ENCODE measurements at places on chromosomes 1 and 21.

- no peak for DNase-seq
Observed at GRCh38 chr1:228284148-228284495, 76.3 kb downstream of the OBSCN start.

DNA sequence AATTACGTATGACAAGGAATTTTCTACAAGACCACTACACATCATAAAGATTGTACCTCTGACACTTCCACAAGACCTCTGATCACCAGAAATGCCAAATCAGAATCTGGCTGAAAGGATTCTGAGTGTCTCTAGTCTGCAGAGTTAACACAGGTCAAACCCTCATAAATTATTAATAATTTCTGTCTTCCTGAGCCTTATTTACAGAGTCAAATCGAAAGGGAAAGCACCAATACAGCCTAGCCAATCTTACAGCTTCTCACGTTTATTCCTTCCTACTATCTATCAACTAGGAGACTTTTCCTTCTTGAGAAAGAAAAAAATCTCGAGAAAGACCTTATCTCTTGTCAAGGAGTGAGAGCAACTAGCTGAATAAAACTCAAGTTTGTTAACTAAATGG is 2151.6 kb downstream of the MRPL39 start:
- DNase-seq = no peak

GRCh38 chr1:213687832-213688231 is 299.9 kb upstream of the PROX1 start:
- no peak for DNase-seq

GRCh38 chr1:166133276-166133841 is 33.4 kb downstream of the FAM78B start:
- DNase-seq = no peak

DNA sequence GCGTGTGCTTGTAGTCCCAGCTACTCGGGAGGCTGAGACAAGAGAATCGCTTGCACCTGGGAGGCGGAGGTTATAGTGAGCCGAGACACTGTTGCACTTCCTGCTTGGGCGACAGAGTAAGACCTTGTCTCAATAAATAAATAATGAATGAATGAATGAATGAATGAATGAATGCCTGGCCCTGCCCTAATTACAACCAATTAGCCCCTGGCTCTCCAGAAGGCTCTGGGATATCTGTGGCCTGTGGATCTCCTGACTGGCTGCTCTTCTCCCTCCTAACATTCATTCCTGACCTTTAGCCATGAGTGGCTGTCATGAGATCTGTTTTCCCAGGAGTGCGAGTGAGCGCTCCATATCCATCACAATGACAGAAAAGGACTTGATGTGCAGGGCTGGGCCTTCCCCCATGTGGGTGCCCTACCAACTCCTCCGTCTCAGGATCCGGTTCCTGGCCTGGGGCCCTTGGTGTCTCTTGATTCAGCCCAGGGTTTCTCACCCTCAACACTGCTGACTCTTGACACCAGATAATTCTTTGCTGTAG is 243.6 kb upstream of the TMEM51 start:
- DNase-seq = no peak

DNA sequence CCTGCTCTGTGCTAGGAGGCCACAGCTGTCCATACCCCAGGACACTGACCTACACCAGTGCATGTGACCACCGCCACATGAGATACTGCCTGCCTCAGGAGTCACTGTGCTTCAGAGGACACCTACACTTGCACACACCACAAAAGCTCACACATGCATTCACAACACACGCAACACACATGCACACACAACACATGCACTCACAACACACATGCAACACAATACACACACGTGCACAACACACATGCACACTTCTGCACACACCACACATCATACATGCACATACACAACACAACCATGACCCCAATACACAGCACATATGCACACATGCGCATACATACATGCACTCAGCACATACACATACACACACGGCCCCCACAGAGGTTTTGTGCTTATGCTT is 28.7 kb upstream of the BACE2 start:
- no peak for DNase-seq

GRCh38 chr1:7374563-7375160 is 396.4 kb upstream of the VAMP3 start:
- no peak for DNase-seq

DNA sequence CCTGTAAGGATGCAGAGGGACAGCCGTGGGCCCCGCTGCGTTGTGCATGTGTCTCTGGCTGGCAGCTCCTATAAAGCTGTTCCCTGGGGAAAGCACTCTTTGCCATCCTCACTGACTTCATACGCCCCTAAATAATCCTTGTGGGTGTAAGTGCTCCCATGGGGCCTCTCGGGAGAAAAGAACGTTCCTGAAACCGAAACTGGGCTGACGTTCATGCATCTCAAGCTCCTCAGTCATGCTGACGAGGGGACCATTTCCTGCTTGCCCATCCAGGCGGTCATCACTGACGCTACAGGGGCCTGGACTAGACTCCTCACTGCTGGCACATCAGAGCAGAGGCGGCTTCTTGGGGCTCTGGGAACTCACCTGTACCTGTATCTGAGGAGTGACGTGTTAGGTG is 73.1 kb upstream of the USP24 start:
- peak; percentile 17 for DNase-seq

DNA sequence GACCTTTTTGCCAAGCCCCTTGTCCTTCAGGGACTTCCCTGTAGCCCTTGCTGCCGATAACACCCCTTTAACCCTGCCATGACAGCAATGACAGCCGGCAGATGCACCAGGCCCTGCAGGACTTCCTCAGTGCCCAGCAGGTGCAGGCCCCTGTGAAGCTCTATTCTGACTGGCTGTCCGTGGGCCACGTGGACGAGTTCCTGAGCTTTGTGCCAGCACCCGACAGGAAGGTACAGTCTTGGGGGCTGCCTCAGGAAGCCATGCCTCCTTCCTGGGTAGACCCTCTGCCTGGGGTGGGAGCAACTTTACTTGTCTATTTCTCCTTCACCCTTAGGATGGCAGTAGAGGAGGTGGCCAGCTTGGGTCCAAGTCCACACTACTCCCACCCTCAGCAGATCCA is 16.1 kb upstream of the PADI6 start:
- no peak for DNase-seq

GRCh38 chr1:38403667-38404066 is 357.1 kb upstream of the POU3F1 start:
- no peak for DNase-seq

DNA sequence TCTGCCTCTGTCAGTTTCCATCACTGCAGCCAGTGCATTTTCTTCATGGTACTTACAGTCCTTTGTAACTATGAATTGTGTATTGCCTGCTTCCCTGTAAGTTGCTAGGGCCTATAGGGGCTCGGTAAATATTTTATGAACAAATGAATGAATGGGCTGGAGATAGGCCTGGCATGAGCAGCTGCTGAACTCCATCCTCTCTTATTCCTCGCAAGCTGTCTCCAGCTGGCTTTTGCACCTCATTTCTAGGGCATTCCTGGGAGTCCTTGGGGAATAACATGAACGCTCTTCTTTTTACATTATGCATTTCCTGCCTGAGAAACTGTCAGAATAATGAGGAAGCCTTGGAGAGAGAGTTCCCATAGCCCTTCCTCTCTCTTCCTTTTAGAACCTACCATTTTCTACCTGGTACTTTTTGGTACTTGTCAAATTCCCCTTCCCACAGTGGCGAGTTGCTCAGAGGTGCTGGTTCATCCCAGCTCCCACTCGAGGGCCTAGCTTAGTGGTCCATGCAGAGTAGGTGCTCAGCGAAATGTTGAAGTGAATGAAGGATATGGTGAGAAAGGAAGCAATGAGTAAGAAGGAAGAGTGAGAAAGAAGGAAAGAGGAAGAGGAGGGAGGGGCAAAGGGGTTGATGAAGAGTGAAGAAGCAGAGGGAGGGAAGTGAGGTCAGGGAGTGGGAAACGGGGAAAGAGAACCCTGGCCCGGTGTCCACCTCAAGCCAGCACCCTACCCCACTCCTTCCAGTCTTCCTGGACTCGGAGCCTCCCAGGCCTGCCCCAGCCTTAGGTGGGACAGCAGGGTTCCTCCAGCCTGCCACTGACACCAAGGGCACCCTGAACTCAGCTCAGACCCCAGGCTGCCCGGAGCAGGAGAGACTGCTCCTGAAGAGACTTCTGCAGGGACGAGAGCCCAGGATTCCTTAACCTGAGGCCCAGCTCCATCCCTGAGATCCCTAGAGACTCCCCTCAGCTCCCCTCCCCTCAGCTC is 29.6 kb downstream of the KCNC4 start:
- peak; percentile 75 for DNase-seq

- no peak for DNase-seq
Observed at GRCh38 chr1:84763912-84764680, 73.8 kb upstream of the SSX2IP start.

- no peak for DNase-seq
Observed at GRCh38 chr21:44694776-44695175, 2.2 kb upstream of the KRTAP10-12 start.

- peak; percentile 82 for DNase-seq
Observed at GRCh38 chr1:228490120-228491078, 3.2 kb downstream of the RNF187 start.

GRCh38 chr1:13830170-13830569 is 130.2 kb downstream of the PRDM2 start:
- DNase-seq = no peak

- peak; percentile 74 for DNase-seq
Observed at GRCh38 chr1:34164771-34165391, at the start of gene CSMD2. Gene CSMD2, minus strand, starts transcription at chr1:34165230. Its CDS starts 133 bp downstream, at chr1:34165097.

DNA sequence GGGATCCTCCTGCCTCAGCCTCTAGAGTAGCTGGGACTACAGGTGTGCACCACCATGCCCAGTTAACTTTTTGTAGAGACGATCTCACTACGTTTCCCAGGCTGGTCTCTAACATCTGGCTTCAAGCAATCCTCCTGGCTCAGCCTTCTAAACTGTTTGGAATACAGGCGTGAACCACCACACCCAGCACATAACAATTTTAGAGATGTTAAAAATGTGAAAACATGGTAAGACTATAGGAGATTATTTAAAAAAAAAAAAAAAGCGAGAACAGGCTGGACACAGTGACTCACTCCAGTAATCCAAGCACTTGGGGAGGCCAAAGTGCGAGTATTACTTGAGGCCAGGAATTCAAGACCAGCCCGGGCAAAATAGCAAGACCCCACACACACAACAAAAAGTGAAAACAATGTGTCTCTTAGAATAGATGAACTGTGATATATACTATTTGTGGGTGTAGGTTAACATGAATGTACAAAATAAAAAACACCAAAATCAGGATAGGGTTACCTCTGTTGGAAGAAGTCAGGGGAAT is 19.6 kb downstream of the CCDC18 start:
- DNase-seq = peak; percentile 9
